GM04504 (cell line): ENCODE measurements at places on chromosomes 3 and 15.

- no peak for DNase-seq
Observed at GRCh38 chr3:187985647-187986046, 168.3 kb upstream of the LPP start.

DNA sequence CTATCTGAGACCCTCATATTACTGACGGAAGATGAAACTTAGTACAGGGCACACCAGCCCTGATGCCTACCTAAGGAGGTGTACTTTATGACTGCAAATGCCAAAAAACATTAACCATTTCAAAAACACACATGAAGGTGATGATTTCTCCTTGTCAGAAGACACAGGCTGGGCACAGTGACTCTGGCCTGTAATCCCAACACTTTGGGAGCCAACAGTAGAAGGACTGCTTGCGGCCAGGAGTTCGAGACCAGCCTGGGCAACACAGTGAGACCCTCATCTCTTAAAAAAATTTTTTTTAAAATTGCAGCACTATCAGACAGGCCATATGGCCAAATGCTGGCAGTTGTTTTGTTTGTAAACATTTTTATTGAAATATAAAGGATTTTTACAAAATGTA lies 73.5 kb downstream of the LRIG1 start:
- no peak for DNase-seq

GRCh38 chr3:138331143-138331894 lies 1.7 kb upstream of the NME9 start:
- no peak for DNase-seq

GRCh38 chr15:52066842-52067544 lies 45.6 kb downstream of the BCL2L10 start:
- DNase-seq = no peak

- no peak for DNase-seq
Observed at GRCh38 chr3:136954251-136954650, 3.5 kb upstream of the IL20RB start.

DNA sequence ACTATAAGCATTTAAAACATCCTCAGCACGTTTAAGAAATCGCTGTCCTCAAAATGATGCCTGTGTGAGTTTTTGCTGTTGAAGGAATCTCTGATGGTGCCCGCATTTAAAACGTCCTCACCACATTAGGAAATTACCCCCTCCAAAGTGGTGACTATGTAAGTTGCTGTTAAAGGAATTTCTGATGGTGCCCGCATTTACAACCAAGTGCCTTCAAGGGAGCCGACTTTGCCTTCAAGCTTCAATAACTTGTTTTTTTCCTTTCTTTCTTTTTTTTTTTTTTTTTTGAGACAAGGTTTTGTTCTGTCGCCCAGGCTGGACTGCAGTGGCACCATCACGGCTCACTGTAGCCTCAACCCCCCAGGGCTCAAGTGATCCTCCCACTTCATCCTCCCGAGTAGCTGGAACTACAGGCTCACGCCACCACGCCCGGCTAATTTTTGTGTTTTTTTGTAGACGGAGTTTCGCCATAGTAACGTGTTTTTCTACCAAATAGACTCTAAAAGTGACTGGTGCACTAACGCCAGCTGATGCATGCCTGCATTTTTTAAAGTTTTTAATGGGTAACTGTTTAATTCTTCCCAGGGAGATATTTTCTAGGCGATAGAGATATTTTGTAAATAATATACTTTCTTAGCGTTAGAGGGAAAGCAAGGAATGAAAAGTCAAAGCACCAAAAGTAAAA lies 19.0 kb upstream of the TSEN2 start:
- no peak for DNase-seq
